ENCODE measurements at places on chromosomes 4 and X.

- DNase-seq, result no peak
Observed at GRCh38 chr4:141099326-141099725, 33.9 kb downstream of the RNF150 start.

GRCh38 chr4:156638334-156638733, 333.3 kb downstream of the PDGFC start:
- no peak for DNase-seq

- DNase-seq, result no peak
Observed at GRCh38 chr4:100721490-100721889, 203.7 kb upstream of the EMCN start.

DNA sequence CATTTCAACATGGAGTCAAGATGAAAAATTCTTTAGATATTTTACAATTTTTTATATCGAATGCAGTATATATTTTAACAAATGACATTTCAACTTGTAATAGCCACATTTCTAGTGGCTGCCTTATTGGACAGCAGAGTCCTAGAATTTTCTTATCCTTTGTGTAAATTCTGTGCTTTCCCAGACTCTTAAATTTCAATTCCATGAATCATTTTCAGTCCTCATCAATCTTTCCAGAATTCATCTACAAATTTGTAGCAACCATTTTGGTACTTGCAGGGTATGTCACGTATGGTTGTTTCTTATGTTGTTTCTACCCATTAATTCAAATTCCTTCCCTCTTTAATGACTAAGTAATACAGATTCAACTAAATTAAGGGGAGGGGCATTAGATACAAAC, 2.7 kb downstream of the PAICS start:
- no peak for DNase-seq

DNA sequence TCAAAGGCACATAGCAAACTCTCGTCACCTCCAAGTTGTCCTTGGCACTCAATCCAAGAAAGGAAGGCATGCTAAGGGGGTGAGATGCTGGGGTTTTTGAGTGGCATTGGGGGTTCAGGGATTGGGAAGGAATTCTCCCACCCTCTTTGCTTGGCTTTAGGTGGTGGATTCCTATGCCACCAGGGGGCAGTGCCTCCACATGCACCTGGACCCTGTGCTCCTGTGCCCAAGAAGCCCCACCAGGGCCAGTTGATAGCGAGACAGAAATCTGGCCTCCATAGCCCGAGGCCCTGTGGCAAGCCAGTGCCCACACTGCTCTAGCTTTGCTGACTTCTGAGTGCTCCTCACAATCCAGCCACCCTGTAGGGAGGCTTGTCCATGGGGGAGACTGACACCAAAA, 2.0 kb upstream of the FATE1 start:
- peak; percentile 3 for DNase-seq

DNA sequence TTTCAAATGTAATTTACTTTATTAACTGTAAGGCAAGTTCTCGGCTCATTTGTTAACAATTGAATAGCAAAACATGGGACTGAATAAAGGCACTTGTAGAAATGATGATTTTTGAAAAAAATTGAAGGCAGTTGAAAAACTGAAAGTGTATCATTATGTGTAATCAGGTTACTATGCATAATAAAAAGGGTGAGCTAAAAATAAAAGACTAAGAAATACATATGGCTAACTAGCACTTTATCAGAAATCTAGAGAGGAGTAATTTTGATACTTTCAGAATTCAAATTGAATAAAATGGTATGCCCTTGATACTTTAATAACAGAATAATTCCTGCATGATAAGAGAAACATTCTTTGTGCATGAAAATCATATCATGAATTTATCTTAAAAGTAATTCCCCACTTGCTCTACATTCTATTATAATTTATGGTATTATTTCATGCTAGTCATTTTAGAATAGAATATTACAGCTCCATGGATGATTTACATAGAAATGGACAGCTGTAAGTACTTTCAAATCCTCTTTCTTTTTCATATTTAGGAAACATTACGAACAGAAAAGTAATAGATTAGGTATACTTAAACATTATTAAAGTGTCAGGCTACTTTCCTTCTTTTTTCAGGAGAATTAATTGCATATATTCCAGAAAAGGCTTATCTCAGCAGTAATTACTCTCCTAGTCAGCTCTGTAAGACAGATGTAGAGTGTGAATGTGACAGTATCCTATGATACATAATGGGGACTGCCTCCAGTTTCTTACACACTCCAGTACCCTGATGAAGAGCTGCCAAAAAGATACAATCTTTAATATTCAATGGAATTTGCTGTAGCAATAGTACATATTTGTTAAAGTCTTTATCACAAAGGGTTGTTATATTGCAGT, 697.3 kb downstream of the CCSER1 start:
- no peak for DNase-seq

DNA sequence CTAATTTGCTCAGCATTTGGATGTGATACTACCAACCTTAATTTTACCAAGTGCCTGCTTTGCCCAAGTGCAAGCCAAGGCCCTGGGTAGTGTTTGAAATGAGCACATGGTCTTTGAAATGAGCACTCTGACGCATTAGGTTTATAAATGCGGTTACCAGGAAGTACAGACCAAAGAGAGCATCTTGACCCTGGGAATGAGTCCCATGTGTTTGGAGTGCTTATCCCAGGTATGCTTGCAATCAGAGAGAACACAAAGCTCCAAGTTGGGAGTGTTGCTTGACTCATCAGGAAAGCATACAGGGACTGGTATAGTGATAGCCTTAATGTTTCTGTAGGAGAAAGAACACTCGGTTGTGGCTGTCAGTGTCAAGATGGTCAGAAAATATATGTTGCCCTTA, 203.6 kb upstream of the MAMLD1 start:
- no peak for DNase-seq

- DNase-seq, result peak; percentile 3
Observed at GRCh38 chr4:154076921-154077320, 288.0 kb upstream of the SFRP2 start.

DNA sequence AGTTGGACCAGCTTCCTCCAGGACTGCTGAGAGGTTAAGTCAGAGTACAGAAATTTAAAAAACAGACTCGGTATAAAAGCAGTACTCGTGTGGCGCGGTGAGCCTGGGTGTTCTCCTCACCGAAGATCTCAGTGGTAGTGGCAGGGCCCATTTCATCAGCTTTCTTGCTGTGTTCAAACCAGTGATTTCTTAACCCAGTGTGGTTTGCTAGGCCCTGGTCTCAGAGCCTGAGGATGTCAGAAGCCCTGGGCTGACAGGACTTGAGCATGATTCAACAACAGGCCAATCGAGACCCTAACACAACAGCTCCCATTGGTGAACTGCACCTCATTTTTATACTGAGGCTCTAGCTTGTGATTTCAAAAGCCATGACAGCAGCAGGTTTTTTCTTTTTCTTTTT, 23.2 kb downstream of the PRIMPOL start:
- DNase-seq, result no peak

- peak; percentile 66 for DNase-seq
Observed at GRCh38 chrX:1521459-1521956, 15.5 kb downstream of the P2RY8 start.

- no peak for DNase-seq
Observed at GRCh38 chr4:54556051-54556450, 101.7 kb upstream of the KIT start.

DNA sequence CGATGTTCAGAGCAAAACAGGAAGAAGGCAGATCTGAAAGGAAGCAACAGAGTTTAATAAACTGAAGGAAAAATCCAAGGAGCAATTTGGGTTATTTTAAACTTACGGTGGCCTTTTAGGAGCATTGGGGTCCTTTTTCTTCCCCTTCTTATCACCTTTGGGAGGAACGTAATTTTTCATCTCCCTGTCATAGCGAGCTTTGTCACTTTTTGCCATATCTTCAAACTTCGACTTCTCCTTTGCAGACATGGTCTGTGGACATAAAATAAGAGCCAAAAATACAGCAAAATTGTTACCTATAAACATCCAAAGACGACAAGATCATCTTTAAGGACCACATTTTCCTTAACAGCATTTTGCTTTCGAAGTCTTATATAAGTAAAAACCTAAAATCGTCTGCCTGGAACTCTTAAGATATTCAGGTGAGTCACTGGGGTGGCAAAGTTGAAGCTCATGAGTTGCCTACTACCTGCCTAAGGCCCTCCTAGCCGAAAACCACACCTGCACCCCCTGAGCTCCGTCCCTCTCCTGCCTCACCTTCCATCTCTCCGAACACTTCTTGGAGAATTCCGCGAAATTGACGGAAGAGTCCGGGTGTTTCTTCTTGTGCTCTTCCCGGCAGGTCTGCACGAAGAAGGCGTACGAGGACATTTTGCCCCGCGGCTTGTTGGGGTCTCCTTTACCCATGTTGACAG, 1.0 kb downstream of the HMGB2 start:
- peak; percentile 28 for DNase-seq

GRCh38 chrX:88937616-88938015, 190.6 kb downstream of the CPXCR1 start:
- DNase-seq, result no peak

GRCh38 chr4:20254511-20255250, 3.0 kb downstream of the SLIT2 start:
- DNase-seq, result no peak

- peak; percentile 74 for DNase-seq
Observed at GRCh38 chrX:112841114-112841819, 636 bp upstream of the AMOT start.

DNA sequence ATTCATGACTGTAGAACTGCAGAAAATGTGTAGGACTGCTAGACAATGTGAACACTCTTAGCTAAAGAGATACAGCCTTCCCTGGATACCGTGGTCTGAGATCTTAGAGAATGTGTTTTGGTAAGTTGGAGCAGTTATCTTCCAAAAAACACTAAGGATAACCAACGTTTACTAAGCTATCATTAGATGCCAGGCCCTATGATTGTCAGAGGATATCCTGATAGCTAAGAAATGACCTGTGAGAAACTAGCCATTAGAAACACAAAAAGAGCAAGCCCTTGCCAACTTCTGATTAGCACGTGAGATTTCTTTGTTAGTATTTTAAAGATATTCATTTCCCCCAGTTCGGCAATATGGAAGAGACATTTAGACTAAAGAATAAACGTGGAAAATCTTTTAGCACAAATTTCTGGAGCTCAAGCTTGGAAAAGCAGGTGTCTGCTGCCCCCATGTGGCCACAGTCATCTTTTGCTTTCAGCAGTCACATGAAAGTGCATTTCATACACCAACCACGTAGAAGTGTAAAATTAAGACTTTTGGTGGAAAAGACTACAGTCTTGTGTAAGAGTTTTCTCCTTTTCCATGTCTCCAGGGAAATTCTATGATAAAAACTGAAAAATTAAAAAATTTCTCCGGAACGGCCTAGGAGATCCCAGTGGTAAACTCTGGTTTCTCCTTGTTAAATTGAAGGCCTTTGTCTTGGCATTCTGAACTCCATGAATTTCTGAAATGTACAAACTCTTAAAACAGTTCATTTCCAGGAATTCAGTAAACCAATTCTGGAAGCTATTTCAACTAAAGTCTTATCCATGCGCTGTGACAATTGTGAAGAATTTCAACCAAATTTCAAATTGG, 136.4 kb downstream of the ZNF674 start:
- DNase-seq, result peak; percentile 52

DNA sequence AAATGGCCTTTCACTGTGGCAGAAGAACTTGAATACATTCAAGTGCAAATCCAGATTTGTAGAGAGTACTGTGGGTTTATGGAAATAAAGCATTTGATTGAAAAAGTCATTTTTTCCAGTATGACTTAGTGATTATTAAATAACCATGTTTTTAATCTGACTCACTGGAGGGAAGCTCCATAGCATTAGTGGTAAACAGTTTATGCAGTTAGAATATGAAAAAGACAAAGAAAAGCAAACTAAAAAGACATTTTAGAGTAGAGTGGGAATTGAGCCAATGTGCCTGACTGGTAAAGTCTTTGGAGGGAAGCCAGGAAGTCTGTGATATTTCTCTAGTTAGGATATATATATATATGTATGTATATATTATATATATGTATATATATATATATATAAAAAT, 53.4 kb downstream of the FAT4 start:
- DNase-seq, result no peak

- no peak for DNase-seq
Observed at GRCh38 chr4:26013629-26014028, 99.6 kb downstream of the SMIM20 start.

DNA sequence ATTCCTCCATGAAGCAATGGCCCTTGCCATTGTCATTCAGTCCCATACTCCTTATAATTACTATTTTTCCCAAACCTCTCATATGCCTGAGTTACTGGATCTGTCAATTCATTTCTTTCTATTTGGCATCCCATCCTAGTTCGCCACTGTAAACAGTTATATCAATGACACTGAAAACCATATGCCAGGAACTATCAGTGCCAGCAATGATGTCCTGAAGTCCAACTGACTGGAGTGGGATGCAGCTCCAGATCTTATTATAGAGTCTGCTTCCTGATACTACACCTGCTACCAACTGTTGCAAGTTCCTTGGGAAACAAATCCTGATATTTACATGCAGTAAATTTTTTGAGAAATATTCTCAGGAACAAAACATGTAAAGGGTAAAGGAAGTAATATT, 27.0 kb upstream of the BANK1 start:
- DNase-seq, result no peak

GRCh38 chr4:142721187-142721586, 124.9 kb downstream of the INPP4B start:
- DNase-seq, result no peak

DNA sequence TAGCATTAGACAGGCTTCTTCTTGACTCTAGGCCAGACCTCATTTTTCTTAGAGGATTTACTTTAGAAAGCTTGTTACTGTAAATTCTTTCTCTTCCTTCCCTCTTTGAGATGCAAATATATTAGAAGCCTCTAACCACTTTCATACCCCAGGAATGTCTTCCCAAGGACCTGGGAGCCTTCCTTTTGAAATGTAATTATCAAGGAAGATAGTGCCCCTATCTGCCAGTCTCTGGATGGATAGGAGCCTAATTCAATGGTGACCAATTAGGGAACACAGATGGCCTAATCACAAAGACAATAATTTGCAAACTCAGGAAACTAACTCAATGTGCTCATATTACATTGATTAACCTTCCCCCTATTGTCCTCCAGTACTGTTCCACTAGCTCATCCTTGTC, 145.6 kb upstream of the DCAF8L1 start:
- DNase-seq, result no peak

GRCh38 chr4:57099363-57099762, 10.8 kb downstream of the IGFBP7 start:
- DNase-seq, result no peak

Data from activated T-cell treated with anti-CD3 and anti-CD28 coated beads, Interleukin-2, amount 50 U/mL, for 72 hours (primary cell).